ENCODE measurements at places on chromosomes 2 and 18. TPM values are rescaled to one million over a fixed set of nuclear protein-coding genes. Genes with fewer than 3 reads are reported as not detected.

- H3K36me3 ChIP-seq, result no peaks in the 10 kb centered on the region
- peaks cover 32% of the 10 kb centered on the region for H3K4me1 ChIP-seq
- no peak for DNase-seq
- H3K4me3 ChIP-seq, result no peak overlapping the region
- no peak overlapping the region for H3K27ac ChIP-seq
These were observed 8.5 kb downstream of the RFX8 start for GRCh38 chr2:101466426-101466825.

Gene GALNT5
- total RNA-seq, result 0.34 TPM

DNA sequence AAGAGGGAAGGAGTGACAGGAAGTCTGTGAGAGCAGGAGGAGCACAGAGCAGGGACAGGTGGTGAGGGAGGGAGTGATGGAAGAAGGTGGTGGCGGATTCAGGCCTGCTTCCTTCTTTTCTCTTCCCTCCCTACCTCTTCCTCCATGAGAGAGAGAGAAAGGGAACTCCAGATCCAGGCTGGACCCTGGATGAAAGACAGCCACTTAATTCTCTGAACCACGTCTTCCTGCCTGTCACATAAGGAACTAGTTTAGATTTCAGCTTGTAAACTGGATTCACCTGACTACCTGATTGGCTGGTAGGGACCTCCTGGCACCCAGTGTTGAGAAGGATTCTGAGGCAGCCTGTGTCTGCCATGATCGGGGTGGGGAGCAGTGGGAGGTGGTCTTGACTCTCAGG is 48.9 kb downstream of the PAX8 start:
- H3K4me3 ChIP-seq, result no peak overlapping the region
- H3K27me3 ChIP-seq, result peaks cover 4% of the 10 kb centered on the region
- H3K36me3 ChIP-seq, result no peaks in the 10 kb centered on the region
- H3K27ac ChIP-seq, result no peak overlapping the region
- DNase-seq, result no peak

Gene IL1F10
- not detected for total RNA-seq

DNA sequence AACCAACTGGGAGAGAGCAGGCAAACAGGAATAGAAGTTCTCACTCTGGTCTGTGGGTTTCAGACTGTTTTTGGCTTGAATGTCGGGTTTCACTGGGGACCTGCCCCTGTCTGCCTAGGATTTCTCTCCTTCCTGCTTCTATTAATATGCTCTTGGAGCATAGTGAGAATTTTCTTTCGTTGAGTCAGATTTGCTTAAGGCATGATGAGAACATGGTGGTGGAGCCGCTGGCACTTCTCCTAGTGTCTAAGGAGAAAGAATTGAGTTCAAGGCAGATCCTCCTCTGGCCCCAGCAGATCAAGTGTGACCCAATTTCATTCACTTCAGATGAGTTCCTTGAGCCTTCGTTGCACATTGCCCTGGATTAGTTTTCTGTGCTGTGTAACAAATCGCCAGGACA is 103.9 kb upstream of the HS6ST1 start:
- no peak for DNase-seq
- no peak overlapping the region for H3K27ac ChIP-seq
- H3K36me3 ChIP-seq, result peaks cover 18% of the 10 kb centered on the region
- peaks cover 7% of the 10 kb centered on the region for H3K27me3 ChIP-seq
